HFFc6 (cell line): ENCODE measurements at places on chromosomes 7 and 10. TPM values are rescaled to one million over a fixed set of nuclear protein-coding genes. Genes with fewer than 3 reads are reported as not detected.
A peak's percentile ranks its signal among the peaks of the same experiment; 100 is the strongest.

GRCh38 chr7:142798451-142799436 is 28.0 kb downstream of the PRSS2 start:
- no peak for DNase-seq

DNA sequence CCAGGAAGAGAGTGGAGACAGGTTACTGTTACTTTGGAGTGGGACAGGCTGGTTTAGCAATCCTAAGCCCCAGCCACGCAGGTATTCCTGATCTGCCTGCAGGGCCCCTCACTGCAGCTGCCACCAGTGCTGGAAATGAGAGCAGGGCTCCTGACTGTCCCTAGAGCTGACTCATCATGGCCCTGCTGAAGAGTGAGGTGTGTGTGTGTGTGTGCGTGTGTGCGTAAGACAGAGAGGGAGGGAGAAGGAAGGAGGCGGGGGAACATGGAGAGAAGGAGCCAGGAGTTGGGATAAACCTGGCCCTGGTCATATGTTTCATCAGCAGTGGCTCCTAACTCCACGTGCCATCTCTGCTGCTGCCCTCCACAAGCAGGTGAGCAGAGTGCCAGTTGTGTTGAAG is 3.6 kb downstream of the FOXI2 start:
- DNase-seq = no peak

DNA sequence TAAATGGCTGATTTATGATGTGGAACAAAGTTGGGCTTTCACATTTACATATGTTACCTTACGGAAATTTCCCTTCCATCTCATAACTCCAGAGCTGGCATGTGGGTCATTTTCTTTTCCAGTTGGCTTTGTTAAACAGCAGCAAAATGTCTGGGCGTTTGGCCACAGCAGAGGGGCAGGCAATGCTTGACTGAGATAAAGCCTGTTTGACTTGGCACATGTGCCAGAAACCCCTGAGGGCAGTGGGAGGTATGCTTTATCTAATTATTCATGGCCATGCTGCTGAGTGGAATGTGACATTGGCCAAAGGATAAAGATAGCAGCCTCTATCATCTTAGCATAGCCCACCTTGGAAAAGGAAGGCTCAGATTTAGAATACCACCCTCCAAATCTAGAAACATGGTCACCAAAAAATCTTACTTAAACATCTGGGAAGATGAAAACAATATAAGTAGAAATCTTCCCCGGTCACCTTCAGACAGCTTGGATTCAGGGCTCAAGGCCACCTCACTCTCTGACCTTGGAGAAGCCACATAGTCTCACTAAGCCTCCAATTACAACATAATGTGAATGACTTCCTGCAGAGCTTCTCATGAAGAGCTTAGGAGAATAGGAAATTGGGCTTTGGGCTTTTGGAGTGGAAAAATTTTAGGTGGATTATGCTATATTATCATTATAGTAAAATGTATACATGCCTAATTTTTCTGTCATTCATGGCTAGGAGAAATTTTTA is 101.5 kb downstream of the GRM3 start:
- DNase-seq = no peak

DNA sequence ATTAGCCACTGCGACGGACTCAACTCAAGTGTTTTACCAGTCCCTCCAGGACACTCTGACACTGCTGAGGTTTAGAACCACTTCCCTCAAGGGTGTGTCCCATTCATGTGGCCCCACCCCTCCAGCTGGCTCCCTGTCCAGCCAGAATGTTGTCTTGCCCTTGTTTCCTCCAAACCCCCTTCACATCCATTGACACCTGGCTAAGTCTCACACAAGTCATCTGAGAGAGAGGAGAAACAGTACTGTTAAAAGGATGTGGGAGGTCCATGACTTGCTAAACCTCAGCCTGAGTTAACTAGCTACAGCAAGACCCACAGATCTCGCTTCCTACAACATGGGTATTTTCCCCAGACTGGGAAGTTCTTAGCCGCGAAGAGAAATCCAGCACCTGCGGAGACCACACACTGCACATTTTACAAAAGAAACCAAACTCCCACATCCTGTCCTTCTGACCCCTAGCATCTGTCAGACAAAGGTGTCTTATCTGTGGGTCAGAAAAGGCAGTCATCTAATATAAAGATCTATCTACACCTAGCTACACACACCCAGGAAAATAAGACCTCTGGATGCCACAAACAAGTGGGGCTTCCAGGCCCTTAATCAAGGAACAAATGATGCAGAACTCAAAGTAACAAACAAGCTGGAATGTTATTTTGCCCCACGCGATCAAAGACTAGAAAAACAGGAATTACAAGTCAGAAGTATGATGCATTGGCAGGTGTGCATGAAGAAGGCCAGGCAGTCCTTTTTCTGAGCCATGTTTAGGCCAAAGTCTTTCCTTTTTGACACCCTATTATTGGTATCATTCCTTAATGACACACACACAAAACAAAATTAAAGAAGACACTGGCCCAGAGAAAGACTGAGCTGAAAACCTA is 13.9 kb downstream of the OSBPL3 start:
- no peak for DNase-seq

- DNase-seq = no peak
These were observed 94.7 kb upstream of the FERD3L start for GRCh38 chr7:19239951-19240350.

GRCh38 chr7:4147926-4148620 is 534.0 kb upstream of the FOXK1 start:
- DNase-seq = no peak

- DNase-seq = peak; percentile 82
These were observed 39.9 kb downstream of the PLEKHA8 start for GRCh38 chr7:30068117-30068516.

DNA sequence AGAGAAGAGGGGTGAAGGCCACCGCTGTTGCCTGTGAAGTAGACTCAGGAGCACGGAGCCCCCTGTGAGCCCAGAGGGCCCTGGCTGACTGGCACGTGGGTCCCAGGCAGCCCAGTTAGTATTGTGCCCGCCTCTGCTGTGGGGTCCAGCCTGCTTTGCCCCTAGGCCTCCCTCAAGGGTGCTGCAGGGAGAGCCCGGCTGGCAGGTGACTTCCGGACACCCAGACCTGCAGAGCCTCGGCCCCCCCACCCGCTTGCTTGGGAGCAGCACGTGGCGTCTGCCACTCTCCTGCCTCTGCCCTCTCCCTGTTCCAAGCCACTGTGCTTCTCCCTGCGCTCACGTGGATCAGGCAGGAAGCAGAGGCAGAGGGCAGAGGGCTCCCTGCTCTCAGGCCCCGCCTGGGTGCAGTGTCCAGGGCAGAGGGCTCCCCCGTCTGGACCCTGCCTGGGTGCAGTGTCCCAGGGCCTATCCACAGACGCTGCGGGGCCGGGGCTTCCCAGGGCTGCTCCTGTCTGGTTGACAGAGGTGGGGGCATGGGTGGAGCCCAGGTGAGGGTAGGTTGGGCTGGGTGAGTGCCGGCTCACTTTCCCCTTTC is 88.4 kb downstream of the DNAJB6 start:
- DNase-seq = no peak

GRCh38 chr7:22683379-22683778 is 43.6 kb upstream of the IL6 start:
- DNase-seq = no peak

DNA sequence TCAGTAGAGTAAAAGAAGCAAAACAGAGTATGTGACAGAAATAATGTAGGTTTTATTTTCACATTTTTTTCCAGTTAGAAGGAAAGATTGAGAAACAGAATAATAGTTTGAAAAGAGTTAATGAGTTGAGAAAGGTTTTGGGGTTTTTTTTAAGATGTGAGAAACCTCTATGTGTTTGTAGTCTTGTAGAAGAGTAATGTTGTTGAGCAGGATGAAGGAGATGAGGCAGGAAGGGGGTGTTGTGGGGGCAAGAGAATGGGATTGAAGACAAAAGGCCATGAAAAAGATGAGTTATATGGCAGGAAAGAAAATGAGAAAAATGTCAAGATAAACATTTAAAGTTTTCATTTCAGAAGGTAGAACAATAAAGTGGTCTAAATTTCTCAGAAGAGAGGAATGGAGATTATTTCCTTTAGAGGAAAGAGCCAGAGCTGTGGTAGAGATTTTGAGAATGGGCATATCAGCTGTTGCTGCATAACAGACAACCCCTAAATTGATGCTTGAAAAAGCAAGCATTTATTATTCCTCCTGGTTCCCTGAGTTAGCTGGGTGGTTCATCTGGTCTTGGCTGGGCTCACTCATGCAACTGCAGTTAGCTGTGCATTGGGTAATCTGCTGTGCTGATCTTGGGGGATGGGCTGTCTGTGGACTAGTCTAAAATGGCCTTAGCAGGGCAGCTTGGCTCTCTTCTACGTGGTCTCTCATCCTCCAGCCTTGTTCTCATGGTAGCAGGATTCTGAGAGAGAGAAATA is 27.1 kb downstream of the PCGF5 start:
- no peak for DNase-seq

GRCh38 chr10:132735923-132736391 is 50.0 kb downstream of the NKX6-2 start:
- DNase-seq = no peak

DNA sequence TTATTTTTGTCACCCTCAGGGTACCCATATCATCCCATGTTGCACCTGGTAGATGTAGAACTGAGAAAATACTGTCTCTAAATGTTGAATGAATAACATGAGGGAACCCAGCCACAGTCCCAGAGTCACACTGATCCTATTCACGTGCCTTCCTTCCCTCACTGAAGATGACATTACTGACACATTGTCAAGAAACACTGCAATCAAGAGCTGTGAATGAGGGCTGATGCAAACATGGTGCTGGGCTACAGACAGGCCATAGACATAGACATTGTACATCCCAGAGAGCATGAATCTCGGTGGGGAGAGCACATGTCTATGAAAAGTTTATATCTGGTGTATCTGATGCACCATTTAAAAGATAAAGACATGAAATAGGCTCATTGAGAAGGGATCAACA is 9.8 kb downstream of the SLC13A4 start:
- DNase-seq = no peak

- DNase-seq = no peak
These were observed 1.1 kb downstream of the TBX20 start for GRCh38 chr7:35252612-35253459.

GRCh38 chr7:24979470-24979862 is 512 bp downstream of the OSBPL3 start:
- DNase-seq = no peak

DNA sequence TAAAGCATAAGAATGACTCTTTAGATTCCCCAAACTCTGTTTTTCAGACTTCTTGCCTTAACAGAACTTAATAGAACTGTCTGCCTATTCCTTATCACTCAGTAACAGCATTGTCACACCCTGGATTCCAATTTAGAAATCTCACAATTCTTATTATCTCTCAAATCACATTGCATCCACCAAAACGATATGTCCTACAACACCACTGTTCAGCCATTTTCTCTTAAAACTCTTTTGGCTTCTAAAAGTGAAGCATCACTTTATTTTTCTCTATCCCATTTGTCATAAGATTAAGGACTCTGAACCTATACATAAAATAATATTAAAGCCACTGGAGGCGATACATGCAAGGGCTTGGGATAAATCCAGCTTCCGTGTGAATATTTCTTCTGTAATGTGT is 1.2 kb upstream of the CPED1 start:
- no peak for DNase-seq

DNA sequence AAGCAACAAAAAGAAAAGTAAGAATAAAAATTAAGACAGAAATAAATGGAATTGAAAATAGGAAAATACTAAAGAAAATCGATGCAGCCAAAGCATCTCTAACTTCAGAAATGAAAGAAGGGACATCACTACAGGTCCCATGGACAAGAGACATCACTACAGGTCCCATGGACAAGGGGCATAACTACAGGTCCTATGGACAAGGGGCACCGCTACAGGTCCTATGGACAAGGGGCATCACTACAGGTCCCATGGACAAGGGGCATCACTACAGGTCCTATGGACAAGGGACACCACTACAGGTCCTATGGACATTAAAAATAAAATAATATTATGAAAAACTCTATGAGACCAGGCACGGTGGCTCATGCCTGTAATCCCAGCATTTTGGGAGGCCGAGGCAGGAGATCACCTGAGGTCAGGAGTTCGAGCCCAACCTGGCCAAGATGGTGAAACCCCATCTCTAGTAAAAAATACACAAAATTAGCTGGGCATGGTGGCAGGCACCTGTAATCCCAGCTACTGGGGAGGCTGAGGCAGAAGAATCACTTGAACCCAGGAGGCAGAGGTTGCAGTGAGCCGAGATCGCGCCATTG is 101.0 kb upstream of the DNAAF5 start:
- DNase-seq = no peak

DNA sequence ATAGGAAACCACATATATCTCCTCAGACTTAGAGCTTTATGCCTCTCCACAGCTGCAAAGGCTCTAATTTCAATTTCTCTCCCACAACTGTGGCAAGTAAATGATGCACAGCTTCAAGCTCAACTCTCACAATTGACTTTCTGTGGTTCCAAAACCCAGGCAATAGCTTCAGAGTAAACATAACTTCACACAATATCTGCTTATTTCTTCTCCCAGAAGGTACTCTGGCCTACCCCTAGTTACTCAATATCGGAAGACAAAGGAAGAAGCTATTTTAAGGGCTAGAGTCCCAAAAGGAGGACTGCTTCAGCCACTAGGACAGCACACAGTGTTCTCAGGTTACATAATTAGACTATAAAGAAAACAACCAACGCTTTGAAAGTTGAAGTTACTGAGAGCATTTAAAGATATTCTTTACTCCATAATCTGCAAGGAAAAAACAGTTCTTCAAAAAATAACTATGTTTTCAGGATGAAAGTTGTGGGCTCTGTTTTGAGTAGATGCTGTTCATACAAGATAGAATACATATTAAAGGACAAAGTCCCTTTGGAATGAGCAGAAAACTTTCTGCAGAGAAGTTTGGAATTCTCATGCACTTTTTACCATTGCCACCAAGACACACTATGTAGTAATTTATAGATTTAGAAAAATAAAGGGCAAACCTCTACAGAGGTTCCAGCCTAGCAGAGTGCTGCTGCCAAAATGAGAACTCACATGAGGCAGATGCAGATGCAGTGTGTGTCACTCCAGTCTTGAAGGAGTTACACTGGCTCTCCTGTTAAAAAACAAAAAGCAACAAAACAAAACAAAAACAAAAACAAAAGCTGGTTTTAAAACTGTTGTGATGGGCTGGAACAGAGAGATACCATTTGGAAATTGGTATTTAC is 81.8 kb downstream of the NT5C2 start:
- DNase-seq = peak; percentile 3

DNA sequence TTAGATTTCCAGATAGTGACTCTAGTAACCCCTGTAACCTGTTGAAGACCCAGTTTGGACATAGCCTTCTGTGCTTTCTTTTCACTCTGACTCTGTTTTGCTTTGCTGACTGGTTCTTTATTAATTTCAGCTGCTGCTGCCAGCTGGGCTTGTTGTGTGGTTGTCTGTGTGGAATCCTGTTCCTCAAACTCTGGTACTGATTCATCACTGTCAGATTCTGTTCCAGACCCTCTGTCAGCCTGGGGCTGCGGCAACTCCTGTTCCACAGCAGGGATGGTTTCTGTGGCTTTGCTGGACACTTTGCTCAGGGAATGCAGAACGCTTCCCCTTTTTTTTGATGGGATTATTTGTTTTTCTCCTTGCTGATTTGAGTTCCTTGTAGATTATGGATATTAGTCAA is 104.9 kb downstream of the SEC23IP start:
- DNase-seq = no peak

PRSS58 gene
- total RNA-seq = not detected in 3 replicates

BICC1 gene
- total RNA-seq = 52.9 to 63.1 TPM (median 61.4 TPM) in 3 replicates

SNX8 gene
- 37.7 to 62.3 TPM (median 45.4 TPM) in 3 replicates for total RNA-seq

PLXDC2 gene
- 0.38 to 2.2 TPM (median 2.2 TPM) in 3 replicates for total RNA-seq

CACNB2 gene
- not detected in 3 replicates for total RNA-seq

NAT16 gene
- not detected in 3 replicates for total RNA-seq

BAMBI gene
- total RNA-seq = 1.6 and 2.3 TPM in 2 replicates

BMPR1A gene
- total RNA-seq = 42.6 to 48.1 TPM (median 44.4 TPM) in 3 replicates

AGBL3 gene
- total RNA-seq = 0.63 and 0.94 TPM in 2 replicates

TMEM176B gene
- total RNA-seq = not detected in 2 replicates

IGF2BP3 gene
- total RNA-seq = 23.8 to 30.0 TPM (median 28.7 TPM) in 3 replicates

TYSND1 gene
- total RNA-seq = 4.3 and 4.8 TPM in 2 replicates

ACTL6B gene
- total RNA-seq = not detected in 3 replicates
